Right renal cortex interstitium (tissue), 3 donors: ENCODE measurements at places on chromosomes 1 and 21.

DNA sequence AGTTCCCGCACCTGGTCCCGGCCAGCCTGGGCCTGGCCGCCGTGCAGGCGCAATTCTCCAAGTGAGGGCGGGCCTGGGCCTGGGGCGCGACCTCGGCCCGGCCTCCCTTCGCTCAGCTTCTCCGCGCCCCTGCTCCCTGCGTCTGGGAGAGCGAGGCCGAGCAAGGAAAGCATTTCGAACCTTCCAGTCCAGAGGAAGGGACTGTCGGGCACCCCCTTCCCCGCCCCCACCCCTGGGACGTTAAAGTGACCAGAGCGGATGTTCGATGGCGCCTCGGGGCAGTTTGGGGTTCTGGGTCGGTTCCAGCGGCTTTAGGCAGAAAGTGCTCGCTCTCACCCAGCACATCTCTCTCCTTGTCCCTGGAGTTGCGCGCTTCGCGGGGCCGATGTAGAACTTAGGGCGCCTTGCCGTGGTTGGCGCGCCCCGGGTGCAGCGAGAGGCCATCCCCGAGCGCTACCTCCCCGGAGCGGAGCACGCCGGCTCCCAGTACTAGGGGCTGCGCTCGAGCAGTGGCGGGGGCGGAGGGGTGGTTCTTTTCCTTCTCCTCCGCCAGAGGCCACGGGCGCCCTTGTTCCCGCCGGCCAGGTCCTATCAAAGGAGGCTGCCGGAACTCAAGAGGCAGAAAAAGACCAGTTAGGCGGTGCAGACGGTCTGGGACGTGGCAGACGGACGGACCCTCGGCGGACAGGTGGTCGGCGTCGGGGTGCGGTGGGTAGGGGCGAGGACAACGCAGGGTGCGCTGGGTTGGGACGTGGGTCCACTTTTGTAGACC, 1.2 kb downstream of the OLIG1 start:
- no peak for DNase-seq

- DNase-seq = no peak
Observed at GRCh38 chr21:42356650-42357049, 5.9 kb upstream of the TFF2 start.

GRCh38 chr1:72394457-72394856, 112.1 kb upstream of the NEGR1 start:
- DNase-seq = no peak

GRCh38 chr1:73759011-73759410, 439.0 kb downstream of the LRRIQ3 start:
- no peak for DNase-seq
